ENCODE measurements at places on chromosomes 4 and X.

DNA sequence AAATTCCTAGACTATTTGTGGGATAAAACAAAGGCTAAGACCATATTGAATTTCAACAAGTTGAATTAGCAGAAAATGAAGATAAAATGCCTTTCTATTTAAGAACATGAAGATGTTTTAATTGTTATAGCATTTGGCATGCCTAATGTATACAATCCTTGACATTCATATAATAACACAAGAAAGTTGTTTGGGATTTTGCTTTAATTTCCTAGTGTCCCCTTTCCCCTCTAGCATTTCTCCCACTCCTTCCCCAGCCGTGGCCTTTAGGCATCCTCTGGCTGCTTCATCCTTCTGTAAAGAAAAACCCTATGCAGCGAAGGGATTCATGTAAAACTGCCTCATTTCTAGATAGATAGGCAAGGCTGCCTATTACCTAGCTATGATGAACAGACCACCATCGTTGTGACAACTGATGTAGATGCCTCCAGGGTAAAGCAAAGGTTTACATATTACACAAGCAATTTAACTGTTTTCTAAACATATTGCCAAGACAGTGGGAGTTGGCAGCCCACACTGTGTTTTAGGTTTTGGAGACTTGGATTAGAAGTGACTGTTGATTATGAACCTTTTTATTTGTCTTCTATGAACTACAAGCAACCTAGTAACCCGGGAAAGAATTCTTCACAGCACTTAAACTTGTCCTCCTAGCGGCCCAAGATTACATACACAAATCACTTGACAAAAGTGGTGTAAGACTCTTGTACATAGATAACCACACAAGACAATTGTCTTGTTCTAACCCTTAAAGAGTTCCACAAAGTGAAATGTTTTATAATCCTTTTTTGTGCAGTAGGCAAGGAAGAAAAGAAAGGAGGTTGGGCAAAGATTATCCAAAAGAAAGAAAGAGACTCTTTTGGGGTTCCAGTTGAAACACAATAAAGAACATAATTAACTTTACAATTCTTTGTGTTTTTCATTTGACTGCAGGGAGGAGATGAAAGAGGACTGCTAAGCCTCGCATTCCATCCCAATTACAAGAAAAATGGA, 59.9 kb downstream of the HHIP start:
- peak; percentile 32 for DNase-seq

GRCh38 chr4:164538097-164538496, 215.8 kb upstream of the SMIM31 start:
- no peak for DNase-seq

- no peak for DNase-seq
Measured at GRCh38 chr4:4564522-4564921, 22.7 kb upstream of the STX18 start.

- DNase-seq: no peak
Measured at GRCh38 chr4:11783588-11783987, 354.9 kb upstream of the HS3ST1 start.

- no peak for DNase-seq
Measured at GRCh38 chr4:139819082-139819481, 153.5 kb downstream of the MGST2 start.

- DNase-seq: no peak
Measured at GRCh38 chr4:4432341-4433125, 45.6 kb downstream of the NSG1 start.

GRCh38 chr4:26429910-26430309, 60.4 kb downstream of the CCKAR start:
- DNase-seq: no peak

DNA sequence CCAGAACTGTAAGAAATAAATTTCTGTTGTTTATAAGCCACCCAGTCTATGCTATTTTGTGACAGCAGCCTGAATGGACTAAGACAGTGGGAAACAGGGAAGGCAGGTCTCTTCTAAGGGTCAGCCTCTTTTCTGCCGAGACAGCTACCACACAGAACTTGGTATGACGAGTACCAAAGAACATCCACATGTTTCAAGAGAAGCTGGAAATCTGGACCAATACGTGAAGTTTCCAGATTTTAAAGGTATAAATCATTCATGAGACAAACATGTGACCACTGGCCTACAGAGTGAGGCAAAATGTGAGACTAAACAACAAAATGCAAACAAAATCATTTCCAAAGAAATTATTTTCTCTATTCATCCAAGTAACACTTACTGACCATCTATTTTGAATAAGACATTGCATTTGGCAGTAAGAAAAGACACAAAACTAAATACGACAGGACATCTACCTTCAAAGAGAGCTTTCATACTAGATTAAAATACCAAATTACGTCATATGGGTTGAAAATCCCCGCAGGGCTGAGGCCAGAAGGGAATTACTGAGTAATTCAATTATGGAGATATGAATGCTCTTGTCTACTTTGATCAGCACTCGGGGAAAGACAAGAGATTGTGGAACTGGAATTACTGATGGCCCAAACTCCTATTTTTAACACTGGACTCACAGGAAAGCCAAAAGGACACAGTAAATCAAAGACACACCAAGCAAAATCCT, 7.2 kb downstream of the SCARB2 start:
- DNase-seq: no peak

DNA sequence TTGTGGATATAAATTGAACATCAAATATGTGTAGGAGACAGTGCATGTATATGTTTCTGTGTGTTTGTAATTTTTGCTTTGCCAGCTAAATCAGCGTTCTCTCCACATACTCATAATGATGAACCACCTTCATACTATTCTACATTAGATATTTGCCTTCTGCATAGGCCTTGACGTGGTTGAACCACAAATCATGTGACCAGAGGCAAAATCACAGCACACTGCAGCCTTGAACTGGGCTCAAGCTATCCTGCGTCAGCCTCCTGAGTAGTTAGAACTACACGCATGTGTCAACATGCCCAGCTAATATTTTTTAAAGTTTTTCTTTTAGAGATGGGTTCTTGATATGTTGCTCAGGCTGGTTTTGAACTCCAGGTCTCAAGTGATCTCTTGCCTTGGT, 9.5 kb downstream of the UBQLN2 start:
- no peak for DNase-seq

DNA sequence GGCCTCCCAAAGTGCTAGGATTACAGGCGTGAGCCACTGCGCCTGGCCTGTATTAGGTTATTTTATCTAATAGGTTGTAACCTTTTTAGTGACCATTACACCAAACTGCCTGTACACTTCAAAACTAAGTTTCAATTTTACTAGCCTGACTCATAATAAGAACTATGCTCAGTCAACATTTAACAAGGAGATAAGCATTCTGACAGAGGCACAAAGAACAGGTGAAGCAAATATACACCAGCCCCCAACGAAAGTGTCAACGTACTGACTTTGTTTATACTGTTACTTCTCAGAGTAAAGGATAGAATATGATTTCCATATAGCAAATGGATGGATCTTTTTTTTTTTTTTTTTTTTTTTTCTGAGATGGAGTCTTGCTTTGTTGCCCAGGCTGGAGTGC, 62.8 kb downstream of the SHISA3 start:
- DNase-seq: no peak

DNA sequence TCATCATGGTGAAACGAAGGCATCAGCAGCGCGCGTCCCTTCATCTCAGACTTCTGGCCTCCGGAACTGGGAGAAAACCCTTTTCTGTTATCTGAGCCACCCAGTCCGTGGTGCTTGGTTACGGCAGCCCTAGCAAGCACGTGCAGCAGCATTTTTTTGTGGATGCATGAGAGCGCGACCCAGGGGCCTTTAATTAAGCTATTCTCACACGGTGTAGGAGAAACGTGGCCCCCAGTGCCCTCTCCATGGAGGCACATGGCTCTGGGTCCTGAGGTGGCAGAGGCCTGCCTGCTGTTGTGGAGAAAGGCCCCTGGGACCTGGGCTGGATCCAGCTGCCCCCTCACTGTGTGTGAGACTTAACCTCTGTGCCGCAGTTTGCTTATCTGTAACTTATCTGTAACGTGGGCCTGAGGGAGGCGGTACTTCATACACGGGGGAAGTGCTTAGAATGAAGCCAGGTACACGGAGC, 9.5 kb downstream of the CLCN4 start:
- DNase-seq: no peak

- no peak for DNase-seq
Measured at GRCh38 chr4:188459381-188459780, 320.1 kb downstream of the TRIML1 start.

- no peak for DNase-seq
Measured at GRCh38 chr4:10383417-10383816, 73.8 kb downstream of the ZNF518B start.

GRCh38 chr4:157502656-157503055, 282.1 kb downstream of the GRIA2 start:
- DNase-seq: no peak

DNA sequence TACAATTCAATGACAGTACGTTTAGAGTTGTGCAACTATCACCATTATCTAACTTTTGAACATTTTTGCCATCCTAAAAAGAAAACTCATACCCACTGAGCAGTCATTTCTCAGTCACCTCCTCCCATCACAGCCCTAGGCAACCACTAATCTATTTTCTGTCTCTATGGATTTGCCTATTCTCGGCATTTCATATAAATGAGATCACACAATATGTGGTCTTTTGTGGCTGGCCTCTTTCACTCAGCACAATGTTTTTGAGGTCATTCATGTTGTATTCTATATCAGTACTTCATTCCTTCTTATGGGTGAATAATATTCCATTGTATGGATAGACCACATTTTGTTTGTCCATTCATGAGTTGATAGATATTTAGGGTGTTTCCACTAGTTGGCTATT, 103.0 kb downstream of the PPEF1 start:
- no peak for DNase-seq

DNA sequence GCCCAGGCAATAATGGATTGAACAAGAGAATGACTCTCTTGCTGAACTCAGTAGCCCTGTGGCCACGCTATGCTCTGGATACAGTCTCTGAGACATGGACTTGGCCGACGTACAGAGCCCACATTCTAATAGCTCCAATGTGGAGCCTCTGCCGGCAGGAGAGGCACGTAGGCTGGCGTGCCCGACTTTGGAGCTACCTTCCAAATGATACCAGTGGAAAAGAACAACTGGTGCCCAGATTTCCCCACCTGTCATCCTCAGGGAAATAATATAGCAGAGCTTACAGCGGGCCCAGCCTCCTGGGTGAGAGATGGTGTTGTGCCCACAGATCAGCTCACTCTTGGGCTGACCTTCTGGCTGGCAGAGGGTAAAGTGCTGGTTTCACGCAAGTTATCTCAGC, 10.6 kb downstream of the NDP start:
- no peak for DNase-seq

DNA sequence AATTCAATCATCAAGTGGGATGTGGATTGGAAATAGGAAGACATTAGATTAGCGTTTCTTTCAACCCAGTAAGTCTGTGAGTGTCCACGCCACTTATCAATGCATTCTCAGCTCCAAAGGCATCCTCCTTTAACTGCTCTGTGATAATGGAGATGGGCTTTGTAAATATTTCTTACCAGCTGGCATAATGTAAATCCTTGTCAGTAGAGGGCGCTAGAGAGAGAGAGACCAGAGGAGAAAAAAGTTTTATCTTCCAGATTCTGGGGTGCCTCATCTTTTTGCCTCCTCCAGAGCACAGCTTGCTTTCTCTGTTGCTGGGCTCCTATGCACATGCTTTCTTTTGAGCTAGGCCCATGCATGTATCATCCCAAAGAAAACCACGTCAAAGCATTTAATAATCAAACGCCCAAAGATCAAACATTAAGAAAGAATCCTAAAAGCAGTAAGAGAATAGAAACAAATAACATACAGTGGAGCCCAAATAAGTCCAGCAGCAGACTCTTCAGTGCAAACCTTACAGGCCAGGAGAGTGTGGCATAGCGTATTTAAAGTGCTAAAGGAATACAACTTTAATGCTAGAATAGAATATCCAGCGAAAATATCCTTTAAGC, 9.6 kb upstream of the MTMR1 start:
- DNase-seq: no peak

DNA sequence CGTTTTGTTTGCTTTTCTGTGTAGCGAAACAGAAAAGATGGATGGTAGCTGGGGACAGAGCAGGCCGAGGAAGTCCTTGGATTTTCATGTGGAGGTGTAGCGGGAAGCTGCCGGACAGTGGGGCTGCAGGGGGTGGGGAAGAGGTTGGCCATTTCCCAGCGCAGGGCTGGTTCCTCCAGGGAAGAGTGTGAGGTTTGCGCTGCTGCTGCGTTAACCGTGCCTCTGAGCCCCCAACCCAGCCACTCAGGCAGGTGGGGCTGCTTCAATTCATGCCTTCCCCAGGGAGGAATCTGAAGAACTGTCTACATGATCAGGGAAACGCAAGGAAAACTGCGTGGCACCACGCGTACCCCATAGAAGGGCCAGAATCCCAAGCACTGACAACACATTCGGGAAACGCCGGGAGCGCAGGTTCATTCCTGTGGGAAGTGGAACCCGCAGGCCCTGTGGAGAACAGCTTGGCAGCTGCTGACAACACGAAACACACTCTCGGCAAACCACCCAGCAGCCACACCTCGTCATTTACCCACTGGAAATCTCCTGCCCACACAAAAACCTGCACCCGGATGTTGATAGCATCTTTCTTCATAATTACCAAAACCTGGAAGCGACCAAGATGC, 57.7 kb downstream of the PCGF3 start:
- no peak for DNase-seq

DNA sequence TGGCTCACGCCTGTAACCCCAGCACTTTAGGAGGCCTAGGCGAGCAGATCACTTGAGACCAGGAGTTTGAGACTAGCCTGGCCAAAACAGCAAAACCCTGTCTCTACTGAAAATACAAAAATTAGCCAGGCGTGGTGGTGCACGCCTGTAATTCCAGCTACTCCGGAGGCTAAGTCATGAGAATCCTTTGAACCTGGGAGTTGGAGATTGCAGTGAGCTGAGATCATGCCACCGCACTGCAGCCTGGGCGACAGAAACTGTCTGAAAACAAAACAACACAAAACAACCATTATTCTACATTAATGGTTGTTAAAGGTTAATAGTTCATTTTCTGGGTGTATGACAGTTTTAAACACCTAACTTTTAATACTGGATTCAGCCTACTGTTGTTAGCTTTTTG, 1.6 kb upstream of the SMARCA5 start:
- DNase-seq: no peak

DNA sequence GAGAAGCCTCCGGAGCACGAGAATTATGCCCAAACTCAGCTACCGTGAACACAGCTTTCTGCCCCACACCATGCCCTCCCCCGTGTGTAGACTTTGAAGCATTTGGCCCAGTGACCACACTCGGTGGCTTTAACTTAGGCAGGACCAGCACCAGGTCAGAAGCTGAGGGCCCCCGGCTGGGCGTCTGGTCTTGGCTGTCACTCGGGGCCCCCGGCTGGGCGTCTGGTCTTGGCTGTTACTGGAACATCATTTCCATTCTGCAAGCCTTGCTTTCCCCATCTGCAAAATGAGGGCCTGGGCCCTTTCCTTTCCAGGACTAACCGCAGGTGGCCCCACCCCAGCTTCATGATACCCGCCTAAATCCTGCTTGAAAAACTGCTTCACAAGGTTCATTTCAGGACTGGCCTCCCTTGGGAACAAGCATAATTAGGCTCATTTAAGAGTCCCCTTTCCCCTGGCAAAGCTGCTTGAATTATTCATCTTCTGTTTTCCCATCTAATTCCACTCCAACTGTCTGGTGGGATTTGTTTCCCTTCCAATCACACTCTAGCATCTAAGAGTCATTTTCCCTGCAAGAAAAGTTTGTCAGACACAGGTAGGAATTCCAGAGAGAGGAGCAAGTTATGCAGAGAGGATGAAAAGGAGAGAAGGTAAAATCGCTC, 82.5 kb downstream of the WFS1 start:
- DNase-seq: no peak

Measured in femur (tissue), 1 donor.